ENCODE measurements at places on chromosomes 1 and 21.
A peak's percentile ranks its signal among the peaks of the same experiment; 100 is the strongest.

DNA sequence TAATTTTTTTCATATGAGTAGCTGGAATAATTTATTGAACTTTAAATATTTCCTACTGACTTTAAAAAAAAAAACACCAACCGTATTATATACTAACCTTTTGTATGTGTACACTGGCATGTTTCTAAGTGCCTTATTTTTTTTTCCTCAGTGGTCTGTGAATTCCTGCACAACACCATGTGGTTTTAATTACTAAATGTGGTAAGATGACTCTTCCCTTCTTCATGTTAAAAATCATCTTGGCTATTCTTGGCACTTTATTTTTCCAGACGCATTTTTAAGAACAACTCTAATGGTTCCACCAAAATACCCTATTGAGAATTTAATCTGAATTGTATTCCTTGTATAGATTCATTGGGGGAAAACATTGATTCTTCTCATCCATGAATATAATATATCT, 28.4 kb downstream of the PPP2R5A start:
- DNase-seq = no peak

GRCh38 chr1:158020886-158021620, 27.6 kb downstream of the KIRREL1 start:
- DNase-seq = no peak

DNA sequence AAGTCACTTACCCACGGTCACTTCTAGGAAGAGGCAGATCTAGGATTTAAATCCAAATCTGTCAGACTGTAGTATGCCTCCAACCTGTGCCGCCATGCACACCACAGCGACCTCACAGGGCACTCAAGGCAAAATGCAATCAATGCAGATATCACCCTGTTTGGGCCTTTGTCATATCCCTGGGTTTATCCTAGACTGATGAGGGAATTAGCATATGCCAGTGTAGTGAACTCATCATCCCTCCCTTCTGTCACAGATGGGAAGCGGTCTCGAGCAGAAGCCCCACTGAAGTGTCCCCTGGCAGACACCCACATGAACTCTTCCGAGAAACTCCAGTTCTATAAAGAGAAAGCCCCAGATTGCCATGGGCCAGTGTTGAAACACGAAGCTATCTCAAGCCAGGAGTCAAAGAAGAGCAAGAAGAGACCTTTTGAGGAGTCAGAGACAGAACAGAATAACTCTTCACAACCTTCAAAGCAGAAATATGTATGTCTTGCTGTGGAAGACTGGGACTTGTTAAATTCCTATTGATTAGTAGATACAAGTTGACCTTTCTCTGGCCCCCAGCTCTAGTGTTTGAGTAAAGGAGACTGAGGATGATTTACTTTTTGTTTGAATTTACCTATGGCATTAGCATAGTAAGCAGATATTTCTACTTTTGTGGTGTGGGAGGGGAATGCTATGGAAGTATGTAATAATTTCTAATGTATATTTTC, 21.4 kb downstream of the LRRC42 start:
- no peak for DNase-seq

DNA sequence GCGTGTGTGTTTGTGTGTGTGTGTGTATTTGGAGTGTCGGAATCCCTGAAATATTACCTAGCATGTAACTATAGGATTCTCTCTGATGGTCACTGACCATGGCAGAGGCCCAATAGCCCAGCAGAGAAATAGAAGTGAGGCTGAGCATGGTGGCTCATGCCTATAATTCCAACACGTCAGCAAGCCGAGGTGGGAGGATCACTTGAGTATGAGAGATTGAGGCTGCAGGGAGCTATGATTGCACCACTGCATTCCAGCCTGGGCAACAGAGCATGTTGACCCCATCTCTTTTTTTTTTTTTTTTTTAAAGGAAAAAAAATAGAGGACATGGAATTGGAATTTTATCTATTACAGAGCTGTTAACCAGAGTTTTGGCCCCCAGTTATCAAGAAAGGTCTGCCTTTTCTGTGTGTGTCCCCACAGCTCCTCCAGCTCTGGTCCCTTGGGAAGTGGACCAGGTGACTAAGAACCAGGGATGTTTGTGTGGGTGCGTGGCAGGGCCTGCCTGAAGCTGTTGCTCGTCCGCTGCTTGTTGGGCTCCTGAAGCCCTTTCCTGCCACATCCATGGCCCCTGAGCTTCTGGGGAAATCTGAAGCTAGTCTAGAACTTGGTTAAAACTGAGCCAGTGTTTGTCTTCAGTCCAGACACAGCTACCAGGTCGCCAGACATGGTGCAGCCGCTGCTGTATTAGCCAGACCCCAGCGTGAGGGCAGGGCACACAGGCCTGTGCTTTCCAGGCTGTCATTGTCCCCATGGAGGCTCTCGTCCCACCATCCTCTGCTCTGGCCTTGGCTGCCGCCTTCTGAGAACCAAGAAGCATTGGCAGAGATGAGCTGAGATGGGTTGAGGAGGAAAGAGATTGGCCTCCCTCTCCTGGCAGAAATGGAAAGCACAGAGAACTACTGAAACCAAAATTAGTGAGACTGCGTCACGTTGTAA, 25.5 kb downstream of the CAPN9 start:
- peak; percentile 49 for DNase-seq

GRCh38 chr1:152018537-152018936, 18.3 kb downstream of the S100A11 start:
- DNase-seq = peak; percentile 31

GRCh38 chr1:50369830-50370229, 53.4 kb downstream of the DMRTA2 start:
- DNase-seq = peak; percentile 36

GRCh38 chr1:64890699-64891447, 75.5 kb downstream of the JAK1 start:
- DNase-seq = no peak

- DNase-seq = no peak
Observed at GRCh38 chr1:183029591-183030000, 6.4 kb downstream of the LAMC1 start.

- no peak for DNase-seq
Observed at GRCh38 chr1:107523736-107524135, 382.9 kb downstream of the NTNG1 start.

DNA sequence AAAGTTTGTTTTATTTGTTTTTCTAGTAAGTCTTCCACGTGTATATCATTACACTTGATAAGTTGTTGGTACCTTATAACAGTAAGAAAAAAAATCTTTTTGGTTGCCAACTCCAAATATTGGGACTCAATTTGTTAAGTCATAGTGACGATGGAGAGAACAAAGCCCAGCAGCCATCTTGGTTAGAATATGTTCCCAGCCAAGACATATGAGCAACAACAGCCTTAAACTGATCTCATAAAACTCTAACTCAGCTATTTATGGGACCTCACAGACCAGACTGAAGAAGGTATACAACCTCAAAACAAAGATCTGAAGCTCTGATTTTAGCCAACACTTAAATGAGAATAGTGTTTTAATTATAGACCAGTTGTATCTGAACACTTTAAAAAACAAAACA, 281.3 kb downstream of the VAV3 start:
- no peak for DNase-seq

DNA sequence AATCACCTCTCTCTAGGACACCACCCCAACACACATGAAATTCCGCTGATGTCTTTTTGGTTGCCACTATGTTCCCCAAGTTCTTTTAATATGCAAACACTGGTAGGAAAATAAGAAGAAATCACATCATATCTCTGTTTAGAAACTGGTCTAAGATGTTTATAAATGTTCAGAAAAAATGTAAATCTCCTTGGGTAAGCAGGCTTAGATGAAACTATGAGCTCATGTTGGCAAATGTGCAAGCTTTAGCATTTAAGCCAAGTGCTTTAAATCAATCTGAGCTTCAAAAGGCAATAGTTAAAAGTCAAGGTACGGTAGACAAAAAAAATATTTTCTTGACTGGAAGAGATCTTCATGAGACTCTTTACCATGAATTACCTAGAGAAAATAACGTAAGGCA, 25.2 kb upstream of the SLAMF9 start:
- DNase-seq = no peak

GRCh38 chr1:21828506-21829210, 16.6 kb downstream of the LDLRAD2 start:
- no peak for DNase-seq

- no peak for DNase-seq
Observed at GRCh38 chr1:200154069-200154767, 126.7 kb downstream of the NR5A2 start.

GRCh38 chr1:246373828-246374569, 133.1 kb downstream of the SMYD3 start:
- DNase-seq = no peak

- no peak for DNase-seq
Observed at GRCh38 chr1:30405081-30405480, 318.3 kb downstream of the MATN1 start.

GRCh38 chr1:167082511-167083027, 7.6 kb downstream of the GPA33 start:
- no peak for DNase-seq

- DNase-seq = no peak
Observed at GRCh38 chr1:7425771-7426170, 345.3 kb upstream of the VAMP3 start.

DNA sequence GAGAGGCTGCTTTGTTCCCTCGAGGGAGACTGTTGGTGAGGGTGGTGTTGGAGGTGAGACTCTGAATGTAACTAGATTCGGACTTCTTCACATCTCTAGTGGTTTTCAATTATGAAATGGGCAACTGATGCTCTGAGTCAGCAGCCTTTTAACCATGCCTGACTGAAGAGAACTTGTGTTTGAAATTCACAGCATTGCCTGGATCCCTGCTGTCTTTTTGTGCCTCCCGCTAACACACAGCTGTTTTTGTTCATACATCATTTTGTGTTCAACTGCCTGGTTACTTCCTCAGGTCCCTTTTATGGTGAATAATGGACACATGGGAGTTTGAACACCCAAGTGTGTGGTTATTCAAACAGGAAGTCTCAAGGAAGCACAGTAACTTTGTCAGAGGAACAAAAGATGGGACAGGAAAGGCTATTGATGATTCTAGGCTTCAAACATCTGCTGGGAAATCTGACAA, 16.8 kb downstream of the LAMC1 start:
- DNase-seq = no peak

- no peak for DNase-seq
Observed at GRCh38 chr1:53662169-53662568, 76.8 kb downstream of the GLIS1 start.

GRCh38 chr1:40341491-40342380, 24.6 kb upstream of the COL9A2 start:
- DNase-seq = no peak

DNA sequence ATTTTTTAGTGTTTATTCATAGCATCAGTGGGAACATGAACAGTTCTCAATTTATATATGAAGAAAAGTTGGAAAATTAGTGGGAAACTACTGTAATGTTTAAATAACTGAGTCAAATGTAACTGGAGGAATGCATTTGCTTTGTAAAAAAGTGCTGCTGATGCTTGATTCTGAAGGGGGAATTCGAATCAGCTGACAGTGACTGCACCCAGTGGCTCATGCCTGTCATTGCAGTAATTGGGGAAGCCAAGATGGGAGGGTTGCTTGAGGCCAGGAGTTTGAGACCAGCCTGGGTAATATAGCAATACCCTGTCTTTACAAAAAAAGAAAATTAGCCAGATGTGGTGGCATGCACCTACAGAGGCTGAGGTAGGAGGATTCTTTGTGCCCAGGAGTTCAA, 398.4 kb downstream of the ZP4 start:
- peak; percentile 26 for DNase-seq

- DNase-seq = peak; percentile 38
Observed at GRCh38 chr1:44293761-44294315, 61.2 kb downstream of the ERI3 start.

- no peak for DNase-seq
Observed at GRCh38 chr1:8016210-8016894, 9.8 kb downstream of the ERRFI1 start.

DNA sequence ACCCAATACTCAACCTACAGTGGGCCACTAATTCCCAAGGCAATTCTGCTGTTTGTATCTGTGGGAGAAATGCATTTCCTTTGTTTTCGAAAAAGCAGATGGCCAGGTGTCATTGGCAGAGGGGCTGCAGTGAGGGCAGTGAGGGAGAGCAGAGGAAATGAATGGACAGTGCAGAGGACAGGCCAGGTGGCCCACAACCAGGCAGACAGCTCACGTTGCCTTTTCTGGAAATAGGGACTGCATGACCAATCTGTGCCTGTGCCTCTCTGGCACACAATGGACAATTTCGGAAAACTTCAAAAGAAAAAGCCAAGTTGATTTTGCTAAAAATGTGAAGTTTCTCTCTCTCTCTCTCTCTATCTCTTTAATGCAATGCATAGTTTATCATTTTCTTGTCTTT, 52.6 kb upstream of the ETS2 start:
- no peak for DNase-seq

DNA sequence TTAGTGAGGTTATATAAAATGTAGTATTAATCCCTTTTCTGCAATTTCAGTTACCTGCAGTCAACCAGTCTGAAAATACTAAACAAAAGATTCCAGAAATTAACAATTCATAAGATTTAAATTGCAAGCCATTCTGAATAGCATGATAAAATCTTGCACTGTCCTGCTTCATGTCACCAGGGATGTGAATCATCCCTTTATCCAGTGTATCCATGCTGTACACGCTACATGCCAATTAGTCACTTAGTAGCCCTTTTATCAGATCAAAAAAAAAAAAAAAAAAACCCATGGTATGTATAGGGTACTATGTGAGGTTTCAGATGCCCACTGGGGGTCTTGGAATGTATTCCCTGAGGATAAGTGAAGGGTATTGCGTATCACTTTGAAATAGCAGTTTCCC, 191.3 kb upstream of the HP1BP3 start:
- DNase-seq = no peak

GRCh38 chr1:221419513-221420095, 322.3 kb downstream of the DUSP10 start:
- DNase-seq = no peak
